ENCODE measurements at places on chromosomes 16 and 17.

GRCh38 chr16:85316944-85317343 lies 204.7 kb upstream of the CIBAR2 start:
- no peak for DNase-seq

GRCh38 chr17:34254651-34255380 lies at the start of gene CCL2:
TSS of gene CCL2 (plus strand) at chr17:34255285. CDS start at chr17:34255350, 65 bp downstream.
- DNase-seq, result no peak

- no peak for DNase-seq
Observed at GRCh38 chr16:25580041-25580440, 111.7 kb upstream of the HS3ST4 start.

DNA sequence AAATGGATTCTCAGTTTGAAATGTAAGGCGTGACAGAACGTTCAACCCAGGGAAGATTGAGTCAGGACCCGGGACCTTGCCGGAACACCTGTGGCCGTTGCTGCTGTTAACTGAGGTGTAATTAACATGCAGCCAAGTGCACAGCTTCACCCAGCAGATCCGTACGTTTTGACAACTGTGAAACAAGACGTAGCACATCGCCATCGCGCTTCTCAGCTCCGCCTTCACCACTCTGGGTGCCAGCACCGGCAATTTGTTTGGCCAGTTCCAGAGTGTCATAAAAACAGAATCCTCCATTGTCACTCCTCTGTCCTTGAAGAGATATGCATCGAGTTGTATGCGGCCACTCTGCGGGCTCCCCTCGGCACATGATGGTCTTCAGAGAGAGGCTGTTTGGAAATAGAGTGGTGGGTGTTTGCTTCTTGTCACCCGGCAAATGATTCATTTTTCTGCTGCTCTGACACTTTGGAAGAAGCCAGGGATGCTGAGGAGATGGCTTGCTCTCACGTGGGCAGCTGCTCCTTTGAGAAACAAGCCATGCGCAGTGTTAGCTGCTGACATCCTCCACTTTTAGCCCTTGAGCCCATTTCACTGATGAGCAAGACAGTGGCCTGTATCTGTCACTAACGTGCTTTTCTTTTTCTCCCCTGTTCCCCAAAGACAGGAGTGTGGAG lies 22.6 kb downstream of the NAA60 start:
- DNase-seq, result no peak

DNA sequence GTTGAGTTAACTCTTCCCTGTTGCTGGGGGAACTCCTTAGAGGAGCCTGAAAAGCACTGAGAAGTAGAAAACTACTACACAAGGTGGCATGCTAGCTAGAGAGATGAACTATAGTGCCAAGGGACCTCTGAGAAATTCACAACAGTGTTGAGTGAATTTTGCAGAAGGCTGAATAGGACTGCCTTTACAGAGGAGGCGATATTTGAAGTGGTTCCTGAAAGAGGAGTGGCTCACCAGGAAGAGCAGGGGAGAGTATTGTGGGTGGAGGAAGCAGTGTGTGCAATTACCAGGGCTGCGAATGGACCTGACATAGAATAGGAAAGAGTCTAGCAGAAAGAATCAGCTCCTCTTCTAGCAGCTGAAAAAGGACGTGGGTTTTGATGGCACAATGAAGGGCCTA lies 66.4 kb downstream of the CDK5R1 start:
- DNase-seq, result no peak

GRCh38 chr17:46057366-46057765 lies 58.3 kb downstream of the STH start:
- no peak for DNase-seq

GRCh38 chr17:382644-383533 lies 30.3 kb upstream of the RPH3AL start:
- no peak for DNase-seq

DNA sequence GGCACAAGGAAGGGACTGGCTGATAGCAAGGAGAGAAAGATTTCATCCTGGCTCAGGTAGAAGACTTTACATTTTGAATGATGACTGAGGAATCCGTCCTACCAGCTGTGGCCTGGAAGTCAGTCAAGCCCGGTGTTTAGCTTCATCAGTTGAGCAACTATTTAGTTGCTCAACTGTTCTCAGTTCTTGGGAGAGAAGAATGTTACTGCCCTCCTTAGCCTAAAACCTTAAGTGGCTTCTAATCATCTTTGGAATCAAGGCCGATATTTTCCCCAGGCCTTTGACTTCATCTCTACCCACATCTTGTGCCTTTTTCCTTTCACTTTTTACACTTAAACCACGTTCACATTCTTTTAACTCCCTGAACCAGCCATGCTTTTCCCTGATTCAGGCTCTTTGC lies 17.3 kb upstream of the RBL2 start:
- DNase-seq, result no peak
